Anterior cingulate cortex (tissue), 58 donors: ENCODE measurements at places on chromosomes 7 and 10.

GRCh38 chr10:129936923-129937300, 27.2 kb downstream of the EBF3 start:
- DNase-seq, result no peak

DNA sequence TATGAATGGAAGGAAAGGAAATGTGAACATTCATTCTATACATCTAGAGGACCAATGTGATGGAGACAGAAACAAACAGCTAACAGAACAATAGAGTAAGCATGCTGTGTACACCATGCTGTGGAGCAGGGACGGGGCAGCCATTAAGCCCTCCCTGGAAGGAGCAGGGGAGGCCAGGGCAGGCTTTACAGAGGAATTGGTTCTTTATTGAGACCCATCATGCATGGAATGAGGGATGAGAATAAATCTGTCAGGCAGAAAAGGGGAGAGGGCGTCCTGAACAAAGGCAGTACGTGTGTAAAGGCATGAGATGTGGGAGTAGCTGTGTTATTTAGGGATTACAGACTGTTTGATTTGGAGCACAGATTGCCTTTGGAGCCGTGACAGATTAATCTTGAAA, 35.2 kb downstream of the STK17A start:
- DNase-seq, result no peak

DNA sequence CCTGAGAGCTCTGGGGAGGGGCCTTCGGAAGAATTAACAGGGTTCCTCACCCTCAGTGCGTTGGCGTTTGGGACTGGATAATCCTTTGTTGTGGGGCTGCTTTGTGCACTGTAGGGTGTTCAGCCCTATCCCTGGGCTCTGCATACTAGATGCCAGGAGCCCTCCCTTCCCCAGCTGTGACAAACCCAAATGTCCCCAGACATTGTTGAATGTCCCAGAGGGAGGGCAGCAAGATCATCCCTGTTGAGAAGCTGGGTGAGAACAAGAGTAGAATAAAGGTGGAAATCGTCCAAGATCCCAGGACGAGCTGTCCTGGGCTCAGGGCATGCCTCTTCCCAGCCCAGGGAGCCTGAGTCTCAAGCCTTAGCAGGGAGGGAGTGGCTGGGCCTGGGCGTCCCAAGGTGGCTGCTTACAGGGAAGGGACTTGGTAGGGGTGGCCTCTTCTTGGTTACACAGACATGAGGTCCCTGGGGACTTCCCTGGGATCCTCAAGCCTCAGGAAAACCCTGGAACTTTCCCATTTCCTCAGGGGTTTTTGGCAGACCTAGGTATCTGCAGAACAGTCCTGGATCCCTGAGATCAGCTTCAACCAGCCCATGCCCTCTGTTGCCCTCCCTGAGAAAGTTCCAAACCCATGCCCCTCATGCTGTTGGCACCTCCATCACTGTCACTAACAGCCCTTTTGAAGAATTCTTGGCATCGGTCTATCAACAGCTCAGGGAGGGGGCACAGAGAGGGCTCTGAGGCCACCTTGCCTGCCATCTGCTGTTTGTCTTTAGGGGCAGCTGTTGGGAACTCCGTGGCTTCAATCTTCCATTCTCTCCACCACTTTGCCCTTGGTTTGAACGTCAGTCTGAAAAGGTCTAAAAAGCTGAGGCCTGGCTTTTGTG, 53.7 kb downstream of the GOLGA7B start:
- no peak for DNase-seq

DNA sequence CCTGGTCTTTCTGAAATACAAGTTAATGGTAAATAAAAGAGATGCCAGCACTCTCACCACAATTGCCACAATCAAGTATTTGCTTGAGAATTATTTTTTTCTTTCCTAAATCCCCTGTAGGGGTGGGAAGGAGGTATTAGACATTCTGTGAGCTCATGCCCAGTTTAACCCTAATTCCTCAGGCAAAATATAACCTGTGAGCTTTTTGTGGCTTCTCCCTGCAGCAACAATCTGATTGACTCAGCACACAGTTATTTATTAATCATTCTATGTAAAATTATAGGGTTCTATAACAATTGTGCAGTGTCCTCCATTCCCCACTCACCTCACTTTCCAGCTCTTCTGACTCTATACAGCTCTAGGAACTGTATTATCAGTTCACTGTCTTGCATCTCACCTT, 66.3 kb downstream of the GLI3 start:
- no peak for DNase-seq

- no peak for DNase-seq
Measured at GRCh38 chr7:89042940-89043339, 247.4 kb upstream of the TEX47 start.

GRCh38 chr10:118844731-118845521, 90.2 kb upstream of the CACUL1 start:
- DNase-seq, result no peak

DNA sequence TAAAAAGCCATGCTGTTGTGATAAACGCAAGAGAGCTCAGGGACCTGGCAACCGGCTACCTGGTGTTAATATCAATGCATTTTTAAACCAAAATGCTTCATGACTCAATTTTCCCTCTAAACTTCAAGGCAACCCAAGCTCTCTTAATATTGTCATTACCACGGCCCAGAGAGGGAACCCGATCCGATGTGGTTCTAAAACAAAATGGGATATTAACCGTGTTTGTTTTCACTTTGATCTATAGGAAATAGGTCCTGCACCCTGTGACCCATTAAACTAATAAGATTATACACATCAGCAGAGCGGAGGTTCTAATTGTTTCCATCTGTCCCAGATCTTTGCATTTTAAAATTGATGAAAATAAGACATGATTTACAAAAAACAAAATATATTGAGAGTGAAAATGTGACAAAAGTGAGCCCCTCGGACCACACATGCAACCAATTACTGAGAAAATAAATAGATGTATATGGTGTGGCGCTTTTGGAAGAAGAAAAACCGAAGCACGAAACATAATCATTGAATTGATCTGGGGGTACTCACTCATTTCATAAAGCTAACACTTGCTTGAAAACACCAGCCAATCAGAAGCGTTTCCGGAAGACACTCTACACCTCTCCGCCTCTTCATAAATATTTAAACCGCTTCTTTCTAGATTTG, 290.3 kb upstream of the NFE2L3 start:
- DNase-seq, result no peak

GRCh38 chr10:69928339-69928738, 124.3 kb upstream of the MACROH2A2 start:
- DNase-seq, result no peak

DNA sequence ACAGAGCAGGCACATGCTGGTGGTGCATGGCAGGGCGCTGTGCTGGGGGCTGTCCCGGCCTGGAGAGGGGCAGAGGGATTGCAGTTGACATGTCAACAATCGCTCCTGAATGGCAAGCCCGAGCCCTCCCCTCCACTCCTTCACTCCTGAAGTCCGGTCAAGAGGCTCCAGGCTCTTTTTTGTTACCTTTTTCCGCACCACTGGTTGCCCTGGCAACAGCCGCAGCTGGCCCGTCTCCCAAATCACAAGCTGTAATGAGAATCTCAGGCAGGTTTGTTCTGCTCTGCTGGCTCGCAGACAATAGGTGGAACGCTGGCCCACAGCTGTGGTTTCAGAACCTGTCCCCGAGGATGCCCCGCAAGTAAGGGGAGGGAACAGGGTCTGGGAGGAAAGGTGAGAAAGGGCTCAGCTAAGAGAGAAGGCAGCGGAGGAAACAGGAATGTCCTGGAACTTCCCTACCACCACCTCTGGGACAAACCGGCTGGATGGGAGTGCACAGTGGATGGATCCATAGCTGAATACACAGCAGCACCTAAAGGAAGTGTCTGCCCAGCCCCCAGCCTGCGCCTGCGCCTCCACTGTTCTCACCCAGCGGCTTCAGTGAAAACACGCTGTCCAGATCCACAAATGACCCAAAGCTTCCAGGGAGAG, 58.9 kb downstream of the CALML3 start:
- no peak for DNase-seq

- no peak for DNase-seq
Measured at GRCh38 chr10:92574548-92575261, 812 bp upstream of the IDE start.

- DNase-seq, result no peak
Measured at GRCh38 chr10:109411917-109412316, 511.4 kb downstream of the XPNPEP1 start.

GRCh38 chr7:43650457-43651052, 67.6 kb downstream of the STK17A start:
- no peak for DNase-seq

DNA sequence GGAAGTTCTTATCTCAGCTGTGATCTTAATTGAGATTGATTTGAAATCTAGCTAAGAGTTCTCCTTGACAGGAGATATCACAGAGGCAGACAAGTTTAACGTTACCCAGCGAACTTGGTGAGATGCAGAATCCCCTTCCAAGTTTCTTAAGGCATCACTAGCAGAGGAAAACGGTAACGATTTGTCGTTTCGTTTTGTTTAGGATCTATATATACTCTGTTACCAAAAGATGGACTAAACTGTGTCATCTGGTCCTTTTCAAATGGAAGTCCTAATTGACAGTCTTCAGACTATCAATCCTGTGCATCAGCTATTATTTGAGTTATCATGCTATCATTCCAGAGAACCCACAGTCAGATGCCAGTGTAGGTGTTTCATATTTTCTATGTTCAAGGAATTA, 316.7 kb upstream of the SORCS1 start:
- DNase-seq, result no peak

DNA sequence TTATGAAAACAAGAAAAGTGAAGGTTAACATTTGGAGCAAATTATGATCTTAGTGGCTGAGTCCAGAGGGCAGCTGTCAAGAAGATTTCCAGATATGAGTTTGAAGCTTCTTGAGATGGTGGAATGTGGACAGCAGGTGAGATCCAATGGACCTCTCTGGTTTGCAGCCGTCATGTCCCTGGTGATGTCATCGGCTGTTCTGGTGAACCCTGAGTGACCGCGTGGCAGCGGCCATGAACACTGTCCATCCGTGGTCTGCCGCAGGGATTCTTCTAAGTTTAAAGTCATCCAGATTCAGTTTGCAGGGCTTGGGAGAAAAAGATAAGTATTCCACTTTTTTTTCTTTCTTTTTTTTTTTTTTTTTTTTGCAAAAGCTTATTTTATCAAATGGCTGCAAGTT, 15.8 kb upstream of the VIPR2 start:
- no peak for DNase-seq

GRCh38 chr7:76428149-76428823, 3.5 kb downstream of the ZP3 start:
- no peak for DNase-seq

- no peak for DNase-seq
Measured at GRCh38 chr7:35430547-35431153, 176.8 kb upstream of the TBX20 start.

GRCh38 chr7:32952876-32953275, 4.4 kb upstream of the FKBP9 start:
- DNase-seq, result no peak

DNA sequence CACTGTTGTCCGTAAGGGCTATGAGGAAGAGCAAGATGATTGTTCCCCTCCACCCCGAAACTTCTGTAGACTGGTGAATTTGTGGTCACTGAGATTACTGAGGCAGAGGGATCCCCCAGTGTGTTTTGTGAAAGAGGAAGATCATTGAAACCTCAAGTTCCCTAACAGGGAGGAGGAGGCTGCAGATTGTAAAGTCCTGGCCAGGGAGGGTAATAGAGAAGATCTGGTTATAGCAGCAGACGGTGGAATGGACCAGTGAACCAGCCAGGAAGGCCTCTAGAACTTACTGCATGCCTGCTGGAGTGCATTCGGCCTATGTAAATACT, 31.1 kb downstream of the LMTK2 start:
- DNase-seq, result no peak

DNA sequence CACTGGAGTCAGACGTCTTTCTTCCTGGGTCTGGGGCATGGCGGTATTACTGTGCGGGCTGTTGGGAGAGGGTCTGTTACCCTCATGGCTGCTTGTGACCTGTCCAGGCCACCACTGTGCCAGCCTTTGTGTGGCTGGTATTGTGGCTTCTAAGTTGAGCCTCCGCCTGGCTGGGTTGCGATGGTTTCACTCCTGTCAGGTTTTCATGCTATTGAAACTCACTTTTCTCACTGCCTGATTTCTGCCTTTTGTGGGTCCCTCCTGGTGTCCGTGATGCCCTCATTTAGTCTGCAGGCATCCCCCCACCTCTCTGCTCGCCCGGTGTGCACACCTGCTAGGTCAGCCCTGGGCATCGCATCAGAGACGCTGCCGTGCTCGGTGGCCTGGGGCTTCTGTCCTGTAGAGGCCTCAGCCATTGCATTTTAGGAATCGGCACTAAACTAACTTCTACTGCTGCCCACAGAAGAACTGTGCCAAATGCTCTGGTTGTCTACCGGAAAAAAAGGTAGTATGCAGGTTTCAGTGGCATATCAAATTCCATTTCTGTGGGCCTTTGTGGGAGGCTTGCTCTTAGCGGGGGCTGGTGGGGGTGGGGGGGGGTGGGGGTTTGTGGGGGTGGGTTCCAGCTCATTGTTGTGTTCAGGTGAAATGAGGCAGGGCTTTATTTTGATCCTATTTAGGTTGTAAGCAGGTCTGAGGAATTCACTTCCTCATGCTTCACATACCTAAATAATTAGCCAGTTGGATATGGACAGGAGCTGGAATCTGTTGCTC, 64.3 kb downstream of the MGMT start:
- no peak for DNase-seq

DNA sequence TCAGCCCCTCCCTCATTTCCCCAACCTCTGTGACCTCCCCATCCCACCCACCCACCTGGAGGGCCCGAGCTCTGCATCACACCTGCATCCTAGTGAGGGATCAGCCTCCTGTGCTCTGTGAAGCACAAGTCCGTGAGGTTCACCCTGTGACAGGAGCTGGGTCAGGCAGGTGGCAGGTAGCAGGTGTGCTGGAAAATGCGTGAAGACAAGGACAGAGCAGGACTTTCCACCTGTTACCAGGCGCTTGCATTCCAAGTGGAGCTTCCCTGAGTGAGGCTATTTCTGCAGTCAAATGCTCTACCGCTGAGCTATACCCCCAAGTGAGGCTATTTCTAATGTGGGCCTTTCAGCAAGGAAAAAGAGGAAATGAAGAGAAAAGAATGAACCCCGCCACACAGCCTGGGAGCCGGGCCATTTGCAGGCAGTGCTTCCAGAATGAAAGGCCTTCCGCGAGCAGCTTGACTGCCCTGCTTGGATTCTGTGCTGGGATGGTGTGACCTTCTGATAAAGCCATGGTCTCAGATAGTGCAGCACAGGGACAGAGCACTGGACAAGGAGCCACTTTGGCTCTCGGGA, 13.3 kb upstream of the CPXM2 start:
- DNase-seq, result peak; percentile 13
